ENCODE measurements at places on chromosomes 1 and 21.

- no peak for DNase-seq
Measured at GRCh38 chr1:201094832-201095231, 17.4 kb downstream of the CACNA1S start.

GRCh38 chr1:161047436-161048420 is 2.0 kb upstream of the USF1 start:
- no peak for DNase-seq

DNA sequence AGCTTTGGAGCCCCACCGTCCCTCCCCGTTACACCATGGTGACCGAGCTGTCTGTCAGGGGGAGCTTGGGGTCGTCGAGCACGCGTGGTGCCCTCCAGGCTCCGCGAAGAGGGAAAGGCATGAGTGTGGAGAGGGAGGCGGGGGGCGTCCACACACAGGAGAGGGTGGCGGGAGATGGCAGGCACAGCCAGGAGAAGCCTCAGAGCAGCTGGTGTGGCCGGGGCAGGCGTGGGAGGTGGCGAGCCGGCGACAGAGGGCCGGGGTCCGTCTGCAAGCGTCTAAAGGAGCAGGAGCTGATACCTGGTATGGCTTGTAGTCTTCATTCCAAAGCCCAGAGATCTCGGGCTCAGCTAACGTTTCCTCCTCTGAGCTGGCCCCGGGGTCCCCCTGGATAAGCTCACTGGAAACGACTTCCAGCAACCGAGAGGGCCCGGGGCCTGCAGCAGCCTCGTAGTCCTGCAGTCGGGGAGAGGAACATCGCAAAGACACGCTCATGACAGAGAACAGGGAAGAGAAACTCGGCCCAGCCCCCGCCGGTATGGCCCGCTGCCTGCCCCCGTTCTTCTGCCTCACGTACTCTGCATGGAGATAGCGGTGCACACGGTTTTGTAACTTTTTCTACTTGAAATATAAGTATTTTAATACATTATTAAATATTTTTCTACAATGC is 37.4 kb downstream of the CFAP74 start:
- no peak for DNase-seq

GRCh38 chr1:28582248-28582615 is 9.8 kb upstream of the RAB42 start:
- peak; percentile 42 for DNase-seq

GRCh38 chr1:101075926-101076325 is 50.3 kb upstream of the DPH5 start:
- no peak for DNase-seq

DNA sequence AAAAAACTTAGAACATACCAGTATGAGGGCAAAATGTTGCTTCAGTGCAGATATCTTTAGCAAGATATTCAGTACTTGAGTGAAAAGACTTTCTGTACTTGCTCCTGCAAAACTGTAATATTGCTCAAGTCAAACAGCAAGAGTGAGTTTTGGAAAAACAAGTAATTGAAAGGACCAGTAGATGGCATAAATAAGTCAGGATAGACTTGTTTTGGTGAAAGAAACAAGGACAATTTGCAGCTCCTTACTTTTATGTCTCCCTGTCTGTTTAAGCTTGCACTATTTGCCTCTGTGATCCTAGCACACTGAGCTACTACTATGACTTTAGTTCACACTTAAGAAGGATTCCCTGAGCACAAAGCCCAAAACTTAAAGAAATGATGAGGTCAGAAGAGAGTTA is 39.1 kb downstream of the IFI44 start:
- DNase-seq = no peak

- DNase-seq = no peak
Measured at GRCh38 chr1:22533244-22533895, 29.9 kb upstream of the EPHA8 start.

- DNase-seq = no peak
Measured at GRCh38 chr1:52676249-52676903, 21.8 kb downstream of the COA7 start.

DNA sequence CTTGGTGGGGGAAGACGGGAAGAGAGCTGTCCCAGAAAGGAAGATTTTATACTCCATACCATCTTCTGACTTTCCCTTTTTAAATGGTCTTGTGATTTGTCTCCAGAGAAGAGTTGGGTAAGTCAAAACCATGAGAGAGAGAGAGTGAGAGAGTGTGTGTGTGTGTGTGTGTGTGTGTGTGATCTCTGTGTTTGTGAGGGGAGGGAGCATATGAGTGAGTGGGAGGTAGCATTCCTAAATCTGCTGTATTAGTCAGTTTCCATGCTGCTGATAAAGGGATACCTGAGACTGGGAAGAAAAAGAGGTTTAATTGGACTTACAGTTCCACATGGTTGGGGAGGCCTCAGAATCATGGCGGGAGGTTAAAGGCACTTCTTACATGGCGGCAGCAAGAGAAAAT is 102.0 kb upstream of the VANGL1 start:
- DNase-seq = no peak

DNA sequence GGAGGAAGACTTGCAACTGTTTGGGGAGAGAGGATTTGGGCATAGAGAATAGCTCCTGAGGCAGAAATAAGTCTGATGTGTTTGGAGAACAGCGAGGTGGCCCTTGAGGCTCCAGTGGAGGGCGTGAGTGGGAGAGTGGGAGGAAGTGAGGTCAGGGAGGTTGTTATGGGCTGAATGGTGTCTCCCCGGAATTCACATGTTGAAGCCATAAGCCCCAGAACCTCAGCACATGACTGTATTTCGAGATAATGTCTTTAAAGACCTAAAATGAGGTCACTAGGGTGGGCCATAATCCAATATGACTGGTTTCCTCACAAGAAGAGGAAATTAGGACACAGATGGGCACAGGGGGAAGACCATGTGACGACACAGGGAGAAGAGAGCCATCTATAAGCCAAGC is 17.9 kb upstream of the APP start:
- no peak for DNase-seq

DNA sequence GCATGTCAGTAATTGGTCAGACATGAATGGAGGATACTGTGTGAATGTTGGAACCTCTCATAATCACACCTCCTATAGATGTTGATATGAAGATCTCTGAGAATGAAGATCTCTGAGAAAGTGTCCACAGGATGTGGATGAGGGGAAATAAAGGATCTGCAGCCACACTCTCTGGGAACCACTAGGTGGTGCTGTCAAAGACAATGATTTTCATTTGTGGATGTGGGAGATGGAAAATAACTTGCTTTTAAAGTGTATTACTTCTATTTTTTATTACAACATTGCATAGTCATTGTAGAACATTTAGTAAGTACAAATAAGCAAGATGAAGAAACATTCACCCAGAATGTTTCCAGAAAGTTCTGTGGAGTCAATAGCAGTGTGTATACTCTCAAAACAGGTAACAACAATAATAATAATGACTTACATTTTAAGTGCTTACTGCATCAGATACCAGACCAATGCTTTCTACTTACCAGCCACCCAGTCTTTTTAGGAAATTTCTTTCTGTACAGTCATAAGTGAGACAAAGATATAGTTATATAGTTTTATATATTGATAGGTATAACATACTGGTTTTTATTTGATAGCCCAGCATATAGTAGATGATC is 128.2 kb downstream of the ATG4C start:
- DNase-seq = no peak

- DNase-seq = peak; percentile 28
Measured at GRCh38 chr1:204073837-204074273, 940 bp downstream of the SOX13 start.

DNA sequence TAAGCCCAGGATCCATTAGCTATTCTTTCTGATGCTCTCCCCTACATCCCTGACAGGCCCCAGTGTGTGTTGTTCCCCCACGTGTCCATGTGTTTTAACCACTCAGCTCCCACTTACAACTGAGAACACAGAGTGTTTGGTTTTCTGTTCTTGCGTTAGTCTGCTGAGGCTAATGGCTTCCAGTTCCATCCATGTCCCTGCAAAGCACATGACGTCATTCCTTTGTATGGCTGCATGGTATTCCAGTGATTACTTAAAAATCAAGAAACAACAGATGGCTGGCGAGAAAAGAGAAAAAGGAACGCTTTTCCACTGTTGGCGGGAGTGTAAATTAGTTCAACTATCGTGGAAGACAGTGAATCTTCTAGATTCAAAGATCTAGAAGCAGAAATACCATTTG is 556.0 kb downstream of the PTPRC start:
- no peak for DNase-seq

- no peak for DNase-seq
Measured at GRCh38 chr21:15841856-15842564, 112.2 kb downstream of the USP25 start.

GRCh38 chr1:10267319-10267718 is 56.9 kb downstream of the KIF1B start:
- no peak for DNase-seq

DNA sequence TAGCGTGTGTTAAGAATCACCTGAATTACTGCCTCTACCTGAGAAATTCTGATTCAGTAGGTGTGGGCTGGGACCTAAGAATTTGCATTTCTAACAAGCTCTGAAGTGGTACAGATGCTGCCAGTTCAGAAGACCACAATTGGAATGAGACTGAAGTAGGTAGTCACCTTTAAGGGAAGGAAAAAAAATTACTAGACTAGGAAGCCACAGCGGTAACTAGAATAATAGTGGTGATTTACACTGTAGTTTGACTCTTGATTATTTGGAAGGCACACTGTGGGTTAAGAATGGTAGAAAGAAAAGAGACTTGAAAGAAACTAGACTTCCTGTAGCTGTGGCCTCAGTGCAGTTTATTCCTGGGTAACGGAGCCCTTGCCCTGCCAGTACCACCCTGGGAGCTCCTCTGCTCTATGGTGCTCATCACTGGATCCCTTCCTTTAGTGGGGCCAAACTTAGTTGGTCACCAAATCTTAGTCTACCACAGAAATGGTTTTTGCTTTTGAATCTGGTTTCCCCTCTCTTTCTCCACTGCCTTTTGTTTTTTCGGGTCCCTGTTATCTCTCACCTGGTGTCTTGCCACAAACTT is 43.6 kb downstream of the ARID1A start:
- no peak for DNase-seq

- peak; percentile 43 for DNase-seq
Measured at GRCh38 chr1:153288634-153289275, 24.0 kb downstream of the PGLYRP3 start.

All from HuH-7.5 (cell line).